Activated effector memory CD4-positive, alpha-beta T cell treated with Interleukin-2 at 50 U/mL for 16 hours (primary cell): ENCODE measurements at places on chromosomes 7 and 10.

GRCh38 chr10:77514870-77515269, 122.7 kb downstream of the KCNMA1 start:
- no peak for DNase-seq

- no peak for DNase-seq
Observed at GRCh38 chr7:141246426-141246825, 172.6 kb downstream of the TMEM178B start.

GRCh38 chr7:77791956-77792355, 6.3 kb downstream of the TMEM60 start:
- DNase-seq: no peak

DNA sequence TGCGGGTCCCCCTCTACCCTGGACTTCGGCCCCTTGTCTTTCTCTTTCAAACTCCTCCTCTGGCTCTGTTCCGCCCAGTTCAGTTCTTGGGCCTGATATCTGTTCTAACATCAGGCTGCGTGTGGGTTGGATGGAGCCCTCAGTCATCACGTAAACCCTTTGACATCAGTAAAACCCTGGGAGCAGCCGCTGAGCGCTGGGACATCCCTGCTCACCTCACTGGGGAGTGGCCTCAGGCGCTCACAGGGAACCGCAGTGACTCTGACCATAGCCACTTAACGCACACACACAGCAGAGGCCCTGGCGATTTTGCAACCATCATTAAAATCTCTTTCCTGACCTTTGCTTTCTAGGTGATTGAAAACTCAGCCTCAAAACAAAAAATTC, 113.3 kb downstream of the CYTH3 start:
- DNase-seq: no peak

- DNase-seq: no peak
Observed at GRCh38 chr7:79436378-79436777, 17.1 kb downstream of the MAGI2 start.

- DNase-seq: no peak
Observed at GRCh38 chr10:72020914-72021809, 57.0 kb downstream of the CHST3 start.

DNA sequence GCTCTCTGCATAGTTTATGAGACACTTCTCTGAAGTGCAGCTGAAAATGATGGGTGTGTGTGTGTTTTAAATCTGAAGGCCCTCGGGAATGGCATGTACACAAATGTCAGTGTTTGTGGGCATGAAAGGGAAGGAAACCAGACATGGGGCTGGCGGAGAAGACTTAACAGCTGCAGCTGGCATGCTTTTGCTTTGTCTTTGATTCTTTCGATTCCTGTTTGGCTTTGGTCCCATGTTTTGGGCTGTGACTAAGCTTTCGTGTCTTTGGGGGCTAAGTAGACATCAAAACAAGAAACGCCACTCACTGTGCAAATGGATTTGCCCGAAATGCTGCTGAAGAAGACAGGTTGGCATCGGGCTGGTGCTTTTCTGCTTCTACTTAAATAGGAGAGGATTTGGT, 179.3 kb downstream of the PFKFB3 start:
- peak; percentile 25 for DNase-seq

DNA sequence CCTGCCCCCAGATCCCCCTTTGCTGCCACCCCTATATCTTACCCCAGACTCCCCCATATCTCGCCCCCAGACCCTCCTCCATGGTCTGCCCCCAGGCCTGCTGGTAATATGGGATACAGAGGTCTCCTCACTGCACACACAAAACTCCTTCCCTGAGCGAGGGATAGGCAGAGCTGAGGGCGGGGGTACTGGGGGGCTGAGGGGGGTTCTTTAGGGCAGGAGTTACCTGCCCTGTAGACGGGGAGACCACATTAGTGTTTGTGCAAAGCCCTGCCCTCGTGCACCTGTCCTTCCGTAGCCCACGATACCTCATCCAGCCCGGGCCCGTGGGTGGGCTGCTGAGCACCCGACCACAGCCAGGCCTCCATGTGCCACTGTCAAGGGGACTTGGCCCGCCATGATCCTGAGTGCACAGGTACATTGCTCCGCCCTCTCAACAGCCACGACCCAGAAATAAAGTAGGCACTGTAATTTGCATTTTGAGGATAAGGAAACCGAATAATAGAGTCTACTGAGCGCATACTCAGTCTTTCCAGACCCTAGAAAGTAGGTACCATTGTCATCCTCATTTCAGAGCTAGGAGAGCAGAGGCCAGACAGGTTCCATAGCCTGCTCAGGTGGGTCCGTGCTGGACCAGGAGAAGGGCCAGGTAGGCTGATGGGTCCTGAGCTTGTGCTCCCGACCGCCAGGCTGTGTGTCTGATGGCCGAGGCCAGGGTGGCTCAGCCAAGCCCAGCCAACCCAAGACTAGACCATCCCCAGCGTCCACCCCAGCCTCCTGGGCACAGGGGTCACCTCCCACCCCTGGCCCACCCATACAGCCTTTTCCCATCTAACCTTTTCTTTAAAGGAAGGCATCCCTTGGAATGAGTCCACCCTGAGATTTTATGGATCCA, 115.2 kb downstream of the LHPP start:
- no peak for DNase-seq

DNA sequence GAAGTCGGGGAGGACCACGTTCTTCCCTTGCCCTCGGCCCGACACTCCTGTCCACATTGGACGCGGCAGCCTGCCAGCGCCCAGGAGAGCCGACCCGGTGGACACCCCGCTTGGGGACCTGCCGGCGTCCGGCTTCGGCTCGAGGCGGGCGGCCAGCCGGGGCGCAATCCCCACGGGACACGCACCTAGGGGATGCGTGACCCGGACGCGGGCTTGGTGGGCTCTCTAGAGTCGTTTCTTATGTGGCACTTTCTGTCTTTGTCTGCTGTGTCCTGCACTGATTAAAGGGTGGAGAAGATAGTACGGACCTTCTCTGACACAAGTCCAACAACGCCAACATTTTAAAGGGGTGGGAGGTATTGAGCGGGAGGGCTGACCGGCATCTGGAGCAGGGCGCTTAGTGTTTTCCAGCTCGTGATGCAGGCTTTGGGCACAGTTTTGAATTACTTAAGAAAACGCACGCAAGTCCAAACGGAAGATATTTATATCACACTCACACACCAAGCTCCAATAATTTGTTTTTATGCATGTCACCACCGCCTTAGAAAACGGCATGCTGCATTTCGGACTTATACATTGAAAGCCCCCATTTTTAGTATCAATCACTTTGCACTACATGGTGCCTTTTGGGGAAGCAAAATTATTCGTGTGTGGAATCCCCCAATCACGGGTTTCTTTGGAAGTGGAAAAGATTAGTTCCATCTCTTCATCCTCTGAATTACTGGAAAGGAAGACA, 3.9 kb upstream of the SPAG6 start:
- DNase-seq: no peak

GRCh38 chr10:11798845-11799735, 24.1 kb upstream of the PROSER2 start:
- DNase-seq: no peak

GRCh38 chr7:76338298-76339084, 20.3 kb downstream of the YWHAG start:
- DNase-seq: no peak

DNA sequence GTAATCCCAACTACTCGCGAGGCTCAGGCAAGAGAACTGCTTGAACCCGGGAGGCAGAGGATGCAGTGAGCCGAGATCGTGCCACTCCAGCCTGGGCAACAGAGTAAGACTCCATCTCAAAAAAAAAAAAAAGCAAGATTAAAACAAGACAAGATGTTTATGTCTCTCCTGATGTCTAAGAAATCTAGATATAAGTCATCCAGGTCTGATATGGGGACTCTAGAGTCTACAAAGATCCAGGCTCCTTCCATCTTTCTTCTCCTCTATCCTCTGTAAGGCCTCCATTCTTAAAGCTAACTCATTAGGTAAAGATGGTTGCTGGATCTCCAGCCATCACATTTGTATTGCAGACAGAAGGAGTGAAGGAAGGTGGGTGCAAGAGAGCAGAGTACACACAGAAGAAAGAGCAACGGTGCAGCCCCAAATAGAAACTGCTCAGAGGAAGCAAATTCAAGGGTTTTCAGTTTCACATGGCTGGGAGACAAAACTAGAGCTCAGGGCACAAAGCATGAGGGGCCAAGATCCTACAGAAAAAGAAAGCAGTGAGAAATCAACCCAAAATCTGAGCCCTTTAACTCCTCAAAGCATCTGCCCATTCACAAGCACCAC, 57.6 kb downstream of the USP6NL start:
- no peak for DNase-seq

DNA sequence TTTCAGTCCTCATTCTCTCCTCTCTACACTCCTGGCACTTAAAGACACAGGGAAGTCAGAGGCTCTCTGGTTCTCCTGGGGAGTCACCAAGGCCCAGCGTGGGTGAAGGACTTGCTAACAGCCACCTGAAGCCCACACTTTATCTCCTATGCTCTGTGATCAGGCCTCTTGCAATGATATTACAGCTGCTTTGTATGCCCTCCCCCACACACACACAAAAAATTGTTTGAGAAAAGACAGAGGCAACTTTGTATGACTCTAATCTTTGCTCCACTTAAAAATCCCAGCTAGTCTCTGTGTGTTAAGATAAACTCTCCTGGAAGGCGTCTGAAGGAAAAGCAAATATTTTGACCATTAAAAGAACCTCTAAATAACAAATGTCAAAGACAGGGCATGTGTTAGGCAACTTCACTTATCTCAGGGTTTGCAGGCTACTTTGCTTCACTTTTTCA, 507.2 kb downstream of the TNS3 start:
- no peak for DNase-seq

DNA sequence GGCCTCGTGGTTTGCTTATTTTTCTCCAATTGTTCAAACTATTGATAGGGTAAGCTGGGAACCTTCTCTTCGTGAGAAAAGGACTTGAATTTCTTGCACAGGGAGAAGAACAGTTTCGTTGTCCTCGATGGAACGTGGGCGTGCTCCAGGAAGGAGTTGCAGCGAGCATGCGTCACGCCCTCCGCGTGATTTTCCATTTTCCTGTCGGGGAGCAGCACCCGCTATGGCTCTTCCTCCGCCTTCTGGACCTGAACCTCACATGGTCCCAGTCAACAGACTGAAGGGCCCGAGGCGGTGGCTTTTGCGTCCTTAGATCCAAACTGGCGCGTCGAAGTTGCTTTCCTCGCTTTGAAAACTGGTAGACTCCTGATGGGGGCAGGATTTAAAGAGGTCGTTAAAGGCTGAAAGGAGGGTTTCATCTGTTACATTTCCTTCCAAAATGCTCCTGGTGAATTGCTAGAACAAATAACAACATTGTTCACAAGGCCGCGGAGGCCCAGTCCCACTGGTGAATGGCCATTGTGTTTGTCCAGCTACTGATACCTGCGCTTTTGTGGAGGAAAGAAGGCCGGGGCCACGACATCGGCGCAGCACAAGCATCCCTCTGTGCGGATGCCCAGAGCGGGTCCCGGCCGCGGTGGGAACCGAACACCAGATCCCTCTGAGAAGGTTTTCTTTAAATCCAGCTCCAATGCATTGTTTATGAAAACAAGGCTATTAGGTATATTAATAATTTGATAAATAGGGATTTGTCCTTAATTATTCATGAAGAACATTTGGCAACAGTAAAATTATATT, 75.9 kb downstream of the EBF3 start:
- DNase-seq: no peak

GRCh38 chr7:25481891-25482290, 253.6 kb upstream of the NPVF start:
- no peak for DNase-seq

- DNase-seq: no peak
Observed at GRCh38 chr7:97580205-97580604, 151.7 kb upstream of the TAC1 start.

DNA sequence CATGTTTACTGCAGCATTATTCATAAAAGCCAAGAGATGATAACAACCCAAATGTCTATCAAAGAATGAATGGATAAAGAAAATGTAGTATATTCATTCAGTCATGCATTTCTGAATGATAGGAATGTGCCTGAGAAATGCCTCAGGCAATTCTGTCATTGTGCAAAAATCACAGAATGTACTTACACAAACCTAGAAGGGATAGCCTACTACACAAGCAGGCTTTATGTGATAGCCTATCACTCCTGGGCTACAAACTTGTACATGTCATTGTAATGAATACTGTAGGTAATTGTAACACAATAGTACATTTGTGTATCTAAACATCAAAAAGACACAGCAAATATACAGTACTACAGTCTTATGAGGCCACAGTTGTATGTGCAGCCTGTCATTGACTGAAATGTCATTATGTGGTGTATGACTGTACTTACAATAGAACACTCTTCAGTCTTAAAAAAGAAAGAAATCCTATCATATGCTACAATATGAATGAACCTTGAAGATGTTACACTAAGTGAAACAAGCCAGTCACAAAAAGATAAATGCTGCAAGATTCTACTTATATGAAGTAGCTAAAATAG, 141.8 kb upstream of the GPR22 start:
- DNase-seq: no peak

- DNase-seq: no peak
Observed at GRCh38 chr10:109191341-109191740, 732.0 kb downstream of the XPNPEP1 start.

GRCh38 chr10:99619851-99620710, at the start of gene SLC25A28:
Gene SLC25A28, minus strand, starts transcription at chr10:99620439. Its CDS starts 104 bp downstream, at chr10:99620335.
- no peak for DNase-seq

DNA sequence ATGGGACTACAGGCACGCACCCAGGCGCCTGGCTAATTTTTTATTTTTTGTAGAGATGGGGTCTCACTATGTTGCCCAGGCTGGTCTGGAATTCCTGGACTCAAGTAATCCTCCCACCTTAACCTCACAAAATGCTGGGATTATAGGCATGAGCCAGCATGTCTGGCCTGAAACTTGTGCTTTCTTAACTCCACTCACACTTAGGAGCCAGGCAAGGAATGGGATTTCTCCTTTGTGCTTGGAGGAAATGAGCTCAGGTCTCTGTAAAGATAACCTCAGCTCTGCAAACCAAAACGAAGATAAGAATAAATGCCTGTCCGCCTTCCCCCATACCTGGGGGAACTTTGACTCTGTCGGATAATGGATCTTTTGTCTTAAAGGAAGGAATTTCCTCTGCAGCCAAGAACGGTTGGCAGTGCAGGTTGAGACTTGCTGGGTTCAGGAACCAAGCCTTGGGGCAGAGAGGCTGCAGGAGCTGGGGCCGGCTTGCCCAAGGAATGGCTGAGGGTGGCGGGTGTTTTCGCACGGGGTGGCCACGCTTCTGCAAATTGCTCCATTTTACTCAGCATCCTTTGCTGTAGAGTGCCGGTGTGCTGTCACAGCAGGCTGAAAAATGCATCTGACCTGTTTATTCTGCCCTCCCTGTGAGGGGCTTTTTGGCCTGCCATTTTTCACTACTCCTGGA, 174.2 kb downstream of the KIAA1217 start:
- no peak for DNase-seq

GRCh38 chr10:3902809-3903410, 117.9 kb upstream of the KLF6 start:
- no peak for DNase-seq
